Fibroblast of the aortic adventitia (primary cell): ENCODE measurements at places on chromosomes 7 and 10. TPM values are rescaled to one million over a fixed set of nuclear protein-coding genes. Genes with fewer than 3 reads are reported as not detected.
A peak's percentile ranks its signal among the peaks of the same experiment; 100 is the strongest.

The OR2A12 gene
- total RNA-seq: not detected in 2 replicates

- no peak for DNase-seq
These were observed 62.7 kb upstream of the VIPR2 start for GRCh38 chr7:159207393-159207792.

- no peak for DNase-seq
These were observed 70.5 kb downstream of the SHH start for GRCh38 chr7:155741805-155742204.

DNA sequence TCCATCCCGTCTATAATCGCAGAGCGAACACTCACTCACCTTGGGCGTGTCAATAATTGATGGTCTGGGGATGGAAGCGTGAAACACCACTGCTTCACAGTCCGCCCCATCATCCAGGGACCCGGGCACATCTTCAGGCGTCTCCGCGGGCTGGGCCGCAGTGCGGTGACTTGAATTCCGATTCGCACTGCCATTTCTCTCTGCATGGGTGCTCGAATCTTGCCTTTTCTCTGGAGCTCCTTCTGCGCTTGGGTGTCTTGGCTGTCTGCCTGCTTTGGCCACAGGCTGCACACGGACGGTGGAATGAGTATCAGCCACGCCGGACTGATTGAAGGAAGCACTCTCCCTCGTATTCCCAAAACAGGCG, 500 bp downstream of the FAM107B start:
- DNase-seq: no peak

DNA sequence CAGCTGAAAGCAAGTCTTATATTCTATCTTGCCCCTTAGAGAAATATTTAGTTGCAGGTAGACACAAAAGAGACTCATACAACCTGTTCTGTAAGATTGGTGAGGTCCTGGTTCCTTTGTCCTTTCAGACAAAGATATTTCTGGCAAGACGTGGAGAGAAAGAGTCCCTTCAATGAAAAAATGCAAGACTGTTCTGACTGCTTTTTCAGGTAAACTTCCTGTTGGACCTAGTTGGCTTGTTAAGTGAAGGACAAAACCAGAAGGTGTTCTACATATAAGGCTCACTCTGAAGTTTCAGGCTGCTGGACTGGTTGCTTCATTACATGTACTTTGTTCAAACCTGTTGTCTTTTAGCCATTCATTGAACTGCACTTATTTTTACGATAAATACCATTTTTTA, 119.0 kb upstream of the PTPRZ1 start:
- no peak for DNase-seq

DNA sequence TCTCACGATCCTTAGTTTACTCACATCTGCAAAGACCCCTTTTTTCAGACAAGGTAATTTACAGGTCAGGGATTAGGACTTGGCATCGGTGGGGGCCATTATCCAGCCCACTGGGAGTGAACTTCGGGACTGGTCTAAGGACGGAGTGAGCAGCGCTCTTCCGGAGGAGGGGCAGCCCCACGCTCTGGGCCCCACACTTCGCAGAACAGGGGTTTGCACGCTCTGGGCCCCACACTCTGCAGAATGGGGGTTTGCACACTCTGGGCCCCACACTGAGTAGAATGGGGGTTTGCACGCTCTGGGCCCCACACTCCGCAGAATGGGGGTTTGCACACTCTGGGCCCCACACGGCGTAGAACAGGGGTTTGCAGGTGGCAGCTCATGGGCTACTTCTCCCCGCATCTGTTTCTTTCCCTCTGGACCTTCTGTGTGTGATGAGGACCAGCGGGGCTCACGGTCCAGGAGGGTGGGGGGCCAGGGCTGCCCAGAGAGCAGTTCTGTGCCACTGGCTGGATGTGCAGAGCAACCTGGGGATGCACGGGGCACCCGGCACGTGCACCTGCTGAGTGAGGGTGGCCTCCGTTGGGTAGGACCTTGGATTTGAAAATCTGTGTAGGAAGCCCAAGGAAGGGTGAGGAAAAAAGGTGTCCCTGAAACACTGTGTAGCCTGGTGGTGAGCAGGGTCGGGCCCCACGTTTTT, 134.8 kb downstream of the WDR37 start:
- no peak for DNase-seq

DNA sequence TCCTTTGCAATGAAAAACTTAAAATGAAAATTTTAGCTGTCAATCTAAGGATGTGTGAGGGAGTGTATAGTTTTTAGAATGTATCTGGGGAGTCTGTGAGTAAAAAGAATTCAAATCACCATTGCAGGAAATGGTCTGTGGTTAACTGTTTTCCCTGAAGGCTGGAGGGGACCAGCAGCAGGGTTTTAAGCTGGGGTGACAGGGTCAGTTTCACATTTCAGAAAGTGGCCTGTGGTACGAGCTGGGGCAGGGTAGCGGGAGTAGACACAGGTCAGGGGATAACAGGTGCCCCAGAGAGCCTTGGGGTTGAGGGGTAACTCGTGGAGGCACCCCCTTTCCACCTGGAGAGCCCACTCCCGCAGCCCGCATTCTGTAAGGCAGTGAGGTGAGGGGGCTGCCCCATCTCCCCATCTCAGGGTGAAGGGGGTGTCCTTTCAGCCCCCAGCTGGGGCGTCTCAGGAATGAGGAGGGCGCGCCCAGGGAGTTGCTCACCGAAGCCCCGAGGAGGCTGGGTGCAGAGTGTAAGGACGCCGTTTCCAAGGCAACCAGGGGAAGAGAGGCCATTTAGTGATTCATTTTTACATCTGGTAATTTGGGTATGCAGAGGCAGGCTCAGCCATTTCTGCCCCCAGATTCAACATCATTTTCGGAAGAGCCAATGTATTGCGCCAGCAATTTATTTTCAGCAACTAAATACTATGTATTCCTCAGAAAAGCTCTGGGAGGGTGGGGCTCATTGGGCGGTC, 168.9 kb downstream of the SLIT1 start:
- no peak for DNase-seq

- no peak for DNase-seq
These were observed 61.0 kb upstream of the NANOS1 start for GRCh38 chr10:118968482-118968881.

DNA sequence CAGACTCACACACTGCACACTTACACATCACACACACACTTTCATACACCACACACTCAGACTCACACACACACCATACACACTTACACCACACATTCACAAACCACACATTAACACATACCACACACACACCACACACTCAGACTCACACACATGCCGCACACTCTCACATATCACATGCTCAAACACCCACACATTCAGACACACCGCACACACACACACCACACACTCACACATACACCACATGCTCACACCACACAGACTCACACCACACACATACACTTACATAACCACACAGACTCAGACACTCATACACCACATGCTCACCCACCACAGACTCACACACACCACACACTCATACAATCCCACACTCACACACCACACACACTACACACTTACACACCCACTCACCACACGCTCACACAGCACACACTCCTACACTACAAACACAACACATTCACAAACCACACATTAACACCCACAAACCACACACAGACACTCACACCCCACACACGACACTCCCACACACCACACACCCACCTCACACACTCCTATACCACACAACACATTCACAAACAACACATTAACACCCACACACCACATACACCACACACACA, 125.4 kb downstream of the EVX1 start:
- DNase-seq: no peak

The PON1 gene
- not detected in 2 replicates for total RNA-seq

DNA sequence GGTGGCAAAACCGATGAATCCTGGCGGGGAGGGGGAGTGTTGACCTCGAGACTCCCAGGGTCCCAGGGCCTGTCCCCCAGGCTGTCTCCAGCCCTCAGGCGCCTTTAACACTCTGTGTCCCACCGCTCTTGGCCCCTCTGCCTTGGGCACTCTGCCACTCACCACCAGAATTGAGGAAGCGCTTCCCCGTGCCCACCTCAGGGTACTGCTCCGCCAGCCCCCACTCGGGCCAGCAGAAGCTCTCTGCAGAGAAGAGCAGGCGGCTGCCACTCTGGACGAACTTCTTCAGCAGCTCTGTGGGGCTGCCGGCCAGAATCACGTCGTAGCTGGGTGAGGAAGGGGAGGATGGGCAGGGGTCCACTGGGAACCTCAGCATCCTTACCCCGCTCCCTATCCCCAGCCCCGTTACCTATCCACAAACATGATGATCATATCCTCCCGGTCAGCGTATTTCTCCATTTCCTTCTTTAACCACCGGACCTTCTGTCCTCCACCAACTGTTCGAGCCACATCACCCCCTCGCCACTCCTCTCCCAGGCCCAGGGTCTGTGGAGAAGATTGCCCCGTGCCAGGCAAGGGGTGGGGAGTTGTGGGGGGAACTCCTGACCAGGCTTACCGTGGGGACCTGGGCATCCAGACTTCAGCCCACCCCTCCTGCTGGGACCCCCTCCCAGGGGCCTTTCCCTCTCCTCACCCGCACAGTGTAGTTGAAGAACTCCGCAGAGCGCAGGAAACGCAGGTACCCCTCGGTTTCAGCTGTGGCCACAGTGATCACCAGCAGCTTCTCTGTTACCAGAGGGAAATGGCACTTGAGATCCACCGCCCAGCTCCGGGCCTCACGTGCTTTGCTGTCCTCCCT, 1.2 kb downstream of the PLOD3 start:
- DNase-seq: no peak

The TCAF2 gene
- 1.6 TPM in 2 replicates for total RNA-seq

DNA sequence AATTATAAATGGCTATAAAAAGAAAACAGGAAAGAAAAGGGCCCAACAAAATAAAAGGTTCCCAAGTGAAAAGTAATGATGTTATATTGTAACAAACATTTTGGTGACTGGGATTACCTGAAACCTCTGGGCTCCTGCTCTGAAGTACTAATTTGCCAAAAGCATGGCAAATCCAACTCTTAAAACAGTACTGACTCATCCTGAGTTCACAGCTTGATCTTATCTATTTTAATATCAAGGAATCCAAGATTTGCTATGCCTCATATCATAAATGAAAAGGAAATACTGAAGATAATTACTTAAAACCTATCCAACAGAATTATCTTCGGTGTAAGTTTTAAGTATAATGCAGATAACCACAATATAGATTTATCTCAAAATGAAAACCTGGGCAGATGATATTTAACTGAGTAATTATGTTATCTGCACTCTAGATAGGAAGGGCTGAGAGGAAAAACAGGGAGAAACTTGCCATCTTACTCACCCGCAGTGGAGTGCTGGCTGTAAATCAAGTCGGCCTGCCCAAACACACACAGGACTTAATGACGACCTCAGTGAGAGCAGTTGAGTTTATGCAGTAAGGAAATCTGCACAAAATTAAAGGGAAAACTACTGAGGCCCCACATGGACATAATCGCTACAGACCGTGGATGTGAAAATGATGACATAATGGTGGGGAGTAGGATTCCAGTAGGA, 48.4 kb downstream of the MPP7 start:
- DNase-seq: peak; percentile 68
